GM12892 (cell line): ENCODE measurements at places on chromosomes 6 and 20.

DNA sequence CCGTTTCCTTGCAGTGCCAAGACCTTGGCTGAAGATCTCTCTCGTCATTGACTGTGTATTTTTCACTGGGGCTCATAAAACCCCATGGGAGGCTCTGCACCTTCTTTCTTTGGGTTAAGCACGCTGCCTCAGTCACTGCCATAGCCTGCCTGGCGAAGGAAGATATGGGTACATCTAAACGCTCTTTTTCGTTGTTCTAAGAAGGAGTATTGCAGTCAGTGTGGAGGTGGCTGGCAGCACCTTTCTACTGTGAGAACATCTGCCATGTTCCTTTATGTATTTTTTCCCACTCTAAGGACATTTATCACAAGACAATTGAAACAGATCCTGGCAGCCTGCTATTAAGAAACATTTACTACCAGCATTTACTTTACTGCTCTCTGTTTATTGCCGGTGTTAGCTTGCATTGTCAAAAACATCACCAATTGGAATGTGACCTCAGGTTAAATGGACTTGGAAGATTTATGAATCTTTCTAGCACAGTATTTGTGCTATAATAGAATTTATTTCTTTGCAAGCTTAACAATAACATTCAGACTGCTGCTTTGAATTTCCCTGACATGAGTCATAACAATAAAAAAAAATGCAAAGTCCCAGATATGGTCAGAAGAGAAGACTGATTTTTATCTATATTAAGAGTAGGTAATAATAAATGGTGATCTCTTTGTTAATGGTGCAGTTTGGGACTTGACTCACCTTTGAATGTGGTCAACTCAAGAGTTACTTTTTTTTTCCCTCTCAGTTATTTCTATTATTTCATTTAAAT lies 62.2 kb upstream of the CLDN20 start:
- DNase-seq: no peak

DNA sequence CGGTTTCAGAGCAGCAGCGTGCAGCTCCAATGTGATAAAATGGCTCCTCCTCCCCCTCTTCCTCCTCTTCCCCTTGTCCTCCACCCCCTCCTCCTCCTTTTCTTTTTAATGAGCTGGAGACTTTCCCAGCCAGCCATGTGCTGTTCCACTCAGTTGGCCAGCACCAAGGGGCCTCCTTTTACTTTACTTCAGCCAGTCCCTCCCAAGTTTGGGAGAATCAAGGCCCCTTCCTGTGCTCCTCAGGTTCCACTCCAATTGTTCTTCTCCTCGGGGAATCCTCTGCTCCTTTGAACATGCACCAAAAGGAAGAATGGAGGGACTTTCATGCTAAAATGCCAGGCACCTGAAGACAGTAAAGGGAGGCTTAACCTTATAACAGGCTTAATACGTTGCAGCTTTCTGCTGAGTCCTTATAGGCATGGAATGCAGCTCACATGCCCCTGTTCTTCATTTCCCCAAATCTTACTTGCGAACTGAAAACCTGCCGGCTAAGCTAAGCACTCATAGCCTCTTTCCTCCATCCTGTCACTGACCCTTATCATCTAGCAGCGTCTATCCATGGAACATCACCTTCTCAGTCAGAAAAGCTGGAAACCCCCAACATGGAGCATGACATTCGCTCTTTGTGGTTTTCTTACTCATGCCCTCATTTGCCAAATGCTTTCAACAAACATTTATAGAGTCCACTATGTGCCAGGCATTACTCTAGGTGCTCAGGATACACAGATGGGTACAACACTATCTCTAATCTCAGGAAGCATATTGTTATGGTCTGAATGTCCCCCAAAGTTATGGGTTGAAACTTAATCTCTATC lies 170.6 kb downstream of the PHACTR1 start:
- DNase-seq: no peak

- DNase-seq: no peak
Measured at GRCh38 chr6:551405-551804, 105.5 kb downstream of the HUS1B start.

DNA sequence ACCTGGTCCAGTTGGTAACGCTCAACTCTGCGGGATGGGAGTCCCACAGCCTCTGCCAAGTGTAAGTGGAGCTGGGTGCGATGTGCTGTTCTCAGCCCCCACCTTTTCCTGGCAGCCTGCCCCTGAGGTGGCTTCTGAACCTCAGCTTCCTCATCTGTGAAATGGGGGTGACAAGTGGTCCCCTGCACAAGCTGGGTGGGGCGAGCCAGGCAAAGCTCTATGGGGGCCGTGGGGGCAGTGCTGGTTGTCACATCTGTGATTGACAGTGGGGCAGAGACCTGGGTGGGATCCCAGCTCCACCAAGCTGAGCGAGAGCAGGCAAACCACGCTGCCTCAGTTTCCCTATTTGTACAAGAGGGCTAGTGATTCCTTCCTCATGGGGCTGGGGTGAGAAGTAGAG lies 162.6 kb downstream of the SYCP2 start:
- no peak for DNase-seq

GRCh38 chr20:44601801-44602204 lies 19.4 kb downstream of the PKIG start:
- DNase-seq: no peak

DNA sequence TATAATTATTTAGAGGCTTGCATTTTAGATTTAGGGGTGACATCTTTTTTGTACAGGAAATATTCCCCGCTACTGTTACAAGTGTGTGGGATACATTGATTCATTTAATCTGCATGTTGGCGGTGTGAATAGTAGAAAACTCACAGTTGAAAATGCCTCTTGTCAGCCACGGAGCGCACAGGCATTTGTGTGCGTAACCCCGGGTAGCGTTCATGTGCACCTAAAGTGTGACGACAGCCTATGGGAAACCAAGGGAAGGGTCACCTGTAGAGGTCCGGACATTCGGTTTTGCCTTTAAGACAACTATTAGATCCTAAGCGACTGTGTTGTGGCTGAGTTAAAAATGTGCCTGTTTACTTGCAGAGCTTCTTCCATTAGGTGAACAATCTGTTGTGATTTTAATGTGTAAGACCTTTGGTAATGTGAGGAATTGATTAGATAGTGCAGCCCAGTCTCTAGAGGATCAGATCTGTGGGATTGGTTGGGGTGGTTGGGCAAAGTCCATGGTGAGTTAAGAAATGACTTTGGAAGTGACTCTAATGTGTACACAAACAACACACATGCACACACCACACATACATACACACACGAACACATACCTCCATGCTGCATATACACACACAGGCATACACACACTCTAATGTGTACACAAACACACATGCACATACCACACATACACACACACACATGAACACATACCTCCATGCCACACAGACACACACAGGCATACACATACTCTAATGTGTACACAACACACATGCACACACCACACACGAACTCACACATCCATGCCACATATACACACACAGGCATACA lies 15.7 kb downstream of the ERMARD start:
- DNase-seq: no peak

DNA sequence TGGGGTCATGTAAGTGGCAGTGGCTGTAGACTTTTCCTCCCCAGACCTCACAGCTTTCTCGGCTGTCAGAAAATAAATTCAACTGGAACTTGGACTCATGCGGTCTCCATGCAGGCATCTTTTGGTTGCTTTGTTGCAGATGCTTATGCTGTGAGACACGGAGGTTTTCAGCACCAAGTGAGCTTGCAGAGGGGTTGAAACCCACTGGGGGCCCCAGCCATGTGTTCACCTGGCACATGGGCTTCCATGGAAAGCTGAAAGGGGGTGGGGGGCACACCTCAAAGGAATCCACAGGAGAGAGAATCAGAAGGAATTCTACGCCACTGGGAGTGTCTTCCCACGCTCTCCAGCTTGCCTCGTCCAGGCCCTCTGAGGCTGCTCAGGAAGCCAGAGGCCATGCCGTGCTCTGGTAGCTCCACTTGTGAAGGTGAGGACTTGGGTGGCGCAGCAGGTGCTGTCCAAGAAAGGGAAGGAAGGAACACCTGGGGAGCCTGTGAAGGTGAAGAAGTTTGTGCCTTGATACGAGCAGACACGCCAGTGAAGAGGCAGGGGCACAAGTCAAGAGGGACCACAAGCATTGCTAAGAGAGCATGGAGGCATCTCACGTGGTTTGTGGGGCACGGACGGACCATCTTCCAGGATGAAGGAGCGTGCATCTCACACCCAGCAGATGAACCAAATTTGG lies 134.3 kb upstream of the PMEPA1 start:
- DNase-seq: no peak

DNA sequence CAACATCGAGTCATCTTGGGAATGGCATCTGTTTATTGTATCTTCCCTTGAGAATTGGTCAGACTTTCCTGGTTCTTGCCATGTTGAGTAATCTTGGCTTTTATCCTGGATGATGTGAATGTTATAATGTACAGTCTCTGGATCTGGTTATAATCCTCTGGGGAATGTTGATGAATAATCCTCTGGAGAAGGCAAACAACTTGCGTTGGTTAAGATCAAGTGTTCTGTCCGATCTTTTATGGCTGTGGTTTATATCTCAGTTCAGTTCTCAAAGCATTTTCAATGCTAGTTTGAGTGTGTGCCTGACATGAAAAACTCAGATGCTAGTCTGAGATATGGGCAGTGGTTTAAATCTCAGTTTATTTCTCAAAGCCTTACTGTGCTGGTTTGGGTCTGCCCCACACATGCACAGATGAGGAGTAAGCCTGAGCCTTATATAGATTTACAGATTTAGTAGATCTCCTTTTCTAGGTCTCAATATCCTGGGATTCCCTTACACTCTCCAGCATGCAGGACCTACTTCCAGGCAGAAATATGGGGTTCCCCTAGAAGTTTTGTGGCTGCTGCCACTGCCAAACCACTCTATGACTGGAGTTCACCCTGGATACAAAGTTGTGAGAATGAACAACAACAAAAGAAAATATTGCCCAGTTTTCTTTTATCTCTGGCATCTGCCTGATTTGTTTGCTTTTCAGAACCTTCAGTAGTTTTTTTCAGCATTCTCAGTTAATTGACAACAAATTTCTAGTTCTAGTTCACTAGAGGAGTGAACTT lies 191.8 kb upstream of the MAN1A1 start:
- no peak for DNase-seq

- DNase-seq: peak; percentile 25
Measured at GRCh38 chr6:27188061-27188884, 59.2 kb upstream of the PRSS16 start.

- no peak for DNase-seq
Measured at GRCh38 chr6:43673444-43674084, 14.0 kb downstream of the MRPS18A start.

- no peak for DNase-seq
Measured at GRCh38 chr6:21270636-21271201, 322.8 kb upstream of the SOX4 start.

GRCh38 chr6:87902383-87902782 lies 145.3 kb upstream of the SPACA1 start:
- no peak for DNase-seq

DNA sequence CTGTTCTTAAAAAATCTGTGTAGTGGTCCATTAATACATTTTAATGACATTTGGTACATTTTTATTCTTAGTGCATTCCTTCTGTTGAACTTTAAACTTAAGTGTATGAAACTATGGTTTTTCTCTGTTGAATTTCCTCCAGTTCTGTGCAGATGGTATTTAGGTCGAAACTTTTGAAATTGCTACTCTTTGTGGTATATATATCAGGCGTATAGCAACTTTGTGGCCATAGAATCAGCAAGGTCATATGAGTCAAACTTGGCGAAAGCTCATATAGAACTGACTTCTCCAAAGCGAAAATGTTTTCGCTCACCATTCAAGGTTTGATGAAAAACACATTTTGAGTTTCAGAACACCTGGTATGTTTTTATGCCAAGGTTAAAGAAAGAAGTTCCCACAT lies 93.7 kb downstream of the MAP3K4 start:
- no peak for DNase-seq

- DNase-seq: no peak
Measured at GRCh38 chr6:165889636-165890403, 226.8 kb upstream of the PDE10A start.
